Fibroblast of upper back skin (primary cell): ENCODE measurements at places on chromosomes 11 and 22.
A peak's percentile ranks its signal among the peaks of the same experiment; 100 is the strongest.

DNA sequence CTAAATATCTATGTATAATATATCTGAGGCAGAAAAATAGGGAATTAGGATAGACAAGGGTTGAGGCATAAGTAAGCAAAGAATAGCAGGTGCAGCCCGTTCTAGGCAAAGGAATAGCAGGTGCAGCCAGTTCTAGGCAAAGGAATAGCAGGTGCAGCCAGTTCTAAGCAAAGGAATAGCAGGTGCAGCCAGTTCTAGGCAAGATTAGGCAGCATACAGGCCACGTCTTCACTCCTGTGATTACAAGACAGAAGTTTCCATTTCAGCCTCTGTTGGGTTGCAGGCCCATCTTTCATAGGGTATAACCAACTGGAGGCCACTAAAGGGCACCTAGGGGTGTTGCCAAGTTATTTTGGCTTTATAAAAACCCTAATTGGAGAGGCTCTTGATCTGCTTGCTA is 28.8 kb upstream of the CHORDC1 start:
- no peak for DNase-seq

GRCh38 chr11:60477035-60477445 is 15.5 kb upstream of the MS4A12 start:
- no peak for DNase-seq

GRCh38 chr11:92505689-92506088 is 281.1 kb downstream of the FAT3 start:
- peak; percentile 11 for DNase-seq

DNA sequence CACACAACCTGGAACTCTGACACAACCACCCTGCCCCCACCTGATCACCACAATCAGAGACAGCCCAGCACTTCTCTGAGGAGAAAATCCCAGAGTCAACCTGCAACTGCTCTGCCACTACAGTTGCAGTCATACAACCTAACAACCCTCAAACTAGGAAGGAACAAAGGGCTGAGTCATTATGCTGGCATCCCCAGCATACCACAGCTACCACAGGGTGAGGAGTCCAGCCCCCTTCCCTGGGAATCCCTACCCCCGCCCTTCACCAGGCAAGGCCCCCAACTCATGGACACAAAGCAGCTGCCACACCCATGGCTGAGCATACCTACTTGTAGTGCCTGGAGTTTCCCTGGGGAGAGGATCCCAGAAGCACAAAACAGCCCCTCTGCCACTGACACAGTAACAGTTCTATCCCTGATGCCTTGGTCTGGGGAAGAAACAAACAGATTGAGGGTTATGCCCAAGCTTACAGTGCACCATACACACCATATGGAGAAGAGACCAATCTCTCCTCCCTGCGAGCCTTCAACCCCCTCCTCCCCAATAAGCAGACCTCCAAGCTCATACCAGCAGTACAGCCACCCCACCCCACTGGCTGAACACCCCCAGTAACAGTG is 68.5 kb upstream of the C11orf58 start:
- peak; percentile 48 for DNase-seq

GRCh38 chr22:28297504-28297903 is 378.4 kb upstream of the PITPNB start:
- DNase-seq = no peak

GRCh38 chr11:69172674-69173073 is 16.9 kb downstream of the SMIM38 start:
- no peak for DNase-seq

DNA sequence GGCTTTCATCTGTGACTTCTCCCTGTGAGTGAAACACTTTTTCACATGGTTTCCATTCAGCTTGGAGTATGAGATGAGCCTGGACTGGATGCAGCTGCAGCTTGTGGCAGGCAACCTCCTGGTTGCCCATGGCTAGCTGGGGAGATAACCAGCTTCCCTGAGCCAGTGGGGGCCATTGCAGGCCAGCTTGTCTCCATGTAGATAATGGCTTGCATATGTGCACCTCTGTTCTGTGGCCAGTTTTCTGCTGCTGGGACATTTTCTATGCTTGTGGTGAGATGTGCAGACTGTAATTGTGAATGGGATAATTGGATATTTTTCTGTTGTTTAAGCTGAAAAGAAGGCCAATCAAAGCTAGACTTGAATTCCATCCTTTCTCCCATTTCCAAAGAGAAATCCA is 38.5 kb downstream of the INSC start:
- DNase-seq = no peak

DNA sequence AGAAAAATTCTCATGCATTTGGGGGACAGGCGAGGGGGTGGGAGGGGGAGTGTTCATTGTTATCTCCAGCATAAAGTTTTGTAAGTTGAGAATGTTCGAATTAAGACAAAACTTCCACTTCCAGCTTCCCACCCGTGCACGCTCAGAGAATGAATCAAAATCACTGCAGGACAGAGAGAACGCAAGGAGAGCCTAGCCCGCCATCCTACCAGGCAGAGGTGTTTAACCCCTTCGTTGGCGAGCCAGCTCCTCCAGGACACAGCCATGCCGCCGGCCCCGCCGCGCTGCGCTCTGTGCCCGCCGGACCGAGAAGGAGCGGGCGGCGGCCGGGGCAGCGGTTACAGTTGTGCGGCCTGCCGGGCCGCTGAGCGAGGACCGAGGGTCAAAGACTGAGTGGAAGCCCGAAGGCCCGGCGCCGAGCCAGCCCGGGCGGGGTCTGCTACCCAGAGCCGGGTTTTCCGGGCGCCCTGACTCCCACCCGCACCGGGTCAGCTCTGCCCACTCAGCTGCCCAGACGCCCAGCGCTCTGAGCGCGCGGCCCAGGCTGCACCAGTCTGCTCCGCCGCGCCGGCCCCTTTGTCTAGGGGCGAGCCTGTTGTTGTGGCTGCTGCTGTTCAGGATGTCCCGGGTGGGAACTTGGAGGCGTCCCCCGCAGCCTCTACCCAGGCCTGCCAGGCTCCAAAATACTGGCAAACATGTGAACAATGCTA is at the start of gene NOX4:
Gene NOX4 (minus strand): TSS at position 395 of the 710 bp plus-strand sequence. CDS start 129 bp downstream, at position 266.
- DNase-seq = peak; percentile 54

GRCh38 chr11:121566279-121567168 is 113.8 kb upstream of the SORL1-AS1 start:
- DNase-seq = no peak

DNA sequence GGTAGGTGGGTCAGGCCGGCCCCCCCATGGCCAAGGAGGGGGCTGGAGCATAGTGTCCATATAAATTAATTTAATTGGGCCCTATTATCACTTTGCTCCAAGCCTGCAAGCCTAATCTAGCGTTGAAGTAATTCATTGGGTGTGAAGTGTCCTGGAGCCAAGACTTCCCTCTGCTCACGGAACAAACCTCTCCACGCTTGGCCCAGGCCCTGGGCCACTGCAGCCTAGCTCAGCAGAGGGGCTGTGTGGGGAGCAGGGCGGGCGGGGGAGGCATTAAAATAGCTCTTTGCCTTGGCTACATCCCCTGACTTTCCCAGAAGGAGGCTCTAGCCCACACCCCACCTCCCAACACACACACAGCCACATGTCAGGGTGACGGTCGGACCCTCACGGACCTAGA is 73.5 kb downstream of the THAP12 start:
- no peak for DNase-seq

GRCh38 chr22:22877523-22878210 is 9.9 kb upstream of the IGLL5 start:
- peak; percentile 40 for DNase-seq

DNA sequence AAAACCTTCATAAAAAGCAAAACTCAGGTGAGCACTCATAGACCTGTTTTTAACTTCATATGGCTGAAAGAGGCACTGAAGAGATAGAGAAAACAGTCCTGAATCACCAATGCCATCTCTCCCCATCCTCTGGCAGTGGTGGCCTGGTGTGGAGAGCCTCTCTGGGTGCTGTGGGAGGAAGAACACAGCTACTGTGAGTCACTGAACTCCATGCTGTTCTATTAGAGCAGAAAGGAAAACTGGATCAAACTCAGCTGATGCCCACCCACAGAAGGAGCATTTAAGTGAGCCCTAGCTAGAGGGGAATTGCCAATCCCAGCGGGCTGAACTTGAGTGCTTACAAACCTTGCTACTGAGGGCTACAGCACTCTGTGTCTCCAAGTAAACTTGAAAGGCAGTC is 115.3 kb upstream of the SESN3 start:
- DNase-seq = no peak

GRCh38 chr11:87366346-87366745 is 328.6 kb downstream of the TMEM135 start:
- no peak for DNase-seq

GRCh38 chr22:19641983-19642451 is 72.3 kb upstream of the SEPTIN5 start:
- no peak for DNase-seq

GRCh38 chr11:134529212-134530096 is 117.4 kb upstream of the B3GAT1 start:
- no peak for DNase-seq

DNA sequence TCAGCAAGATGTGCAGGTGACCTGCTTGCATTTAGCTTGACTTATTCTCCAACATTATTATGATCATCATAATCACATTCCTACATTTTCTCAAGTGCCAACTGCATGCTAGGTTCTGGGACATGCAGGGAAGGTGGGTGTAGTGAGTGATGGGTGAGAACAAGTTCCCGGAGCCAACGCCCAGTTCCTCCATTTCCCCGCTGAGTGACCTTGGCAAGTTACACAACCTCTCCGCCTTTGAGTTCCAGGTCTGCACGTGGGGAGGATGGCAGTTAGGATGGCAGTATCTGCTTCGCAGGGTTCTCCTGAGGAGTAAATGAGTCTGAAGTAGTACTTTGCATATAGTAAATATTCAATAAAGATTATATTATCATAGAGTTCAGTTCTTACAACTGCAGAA is 140.3 kb downstream of the GRIK4 start:
- DNase-seq = no peak

DNA sequence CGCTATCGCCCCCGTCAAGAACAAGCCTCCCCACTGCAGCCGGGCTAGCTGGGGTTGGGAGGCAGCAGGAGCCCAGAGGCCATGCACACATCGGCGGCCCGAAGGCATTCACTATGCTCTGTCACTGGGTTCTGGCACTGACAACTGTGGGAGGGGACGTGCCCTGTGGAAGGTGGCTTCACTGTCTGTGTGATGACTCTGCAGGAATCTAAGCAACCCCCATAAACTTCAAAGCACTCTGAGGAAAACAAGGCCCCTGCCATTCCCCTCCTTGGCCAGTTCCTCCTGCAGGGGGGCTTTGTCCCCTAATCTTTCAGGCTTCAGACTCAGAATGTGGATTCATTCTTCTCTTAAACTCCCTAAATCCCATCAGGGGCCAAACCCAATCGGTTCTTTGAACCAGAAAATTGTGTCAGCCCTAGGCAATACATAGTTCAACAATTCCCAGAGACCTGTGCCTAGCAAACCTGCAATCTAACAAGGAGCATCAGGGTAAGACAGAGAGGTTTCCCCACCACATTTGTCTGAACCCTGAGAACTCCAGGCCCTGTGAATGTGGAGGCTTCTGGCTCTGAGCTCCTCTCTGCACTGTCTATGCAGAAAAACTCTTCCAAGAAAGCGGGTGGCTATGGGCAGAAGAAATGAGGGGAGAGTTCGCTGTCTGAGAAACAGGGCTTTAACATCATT is 1477.2 kb downstream of the TBC1D22A start:
- DNase-seq = no peak

DNA sequence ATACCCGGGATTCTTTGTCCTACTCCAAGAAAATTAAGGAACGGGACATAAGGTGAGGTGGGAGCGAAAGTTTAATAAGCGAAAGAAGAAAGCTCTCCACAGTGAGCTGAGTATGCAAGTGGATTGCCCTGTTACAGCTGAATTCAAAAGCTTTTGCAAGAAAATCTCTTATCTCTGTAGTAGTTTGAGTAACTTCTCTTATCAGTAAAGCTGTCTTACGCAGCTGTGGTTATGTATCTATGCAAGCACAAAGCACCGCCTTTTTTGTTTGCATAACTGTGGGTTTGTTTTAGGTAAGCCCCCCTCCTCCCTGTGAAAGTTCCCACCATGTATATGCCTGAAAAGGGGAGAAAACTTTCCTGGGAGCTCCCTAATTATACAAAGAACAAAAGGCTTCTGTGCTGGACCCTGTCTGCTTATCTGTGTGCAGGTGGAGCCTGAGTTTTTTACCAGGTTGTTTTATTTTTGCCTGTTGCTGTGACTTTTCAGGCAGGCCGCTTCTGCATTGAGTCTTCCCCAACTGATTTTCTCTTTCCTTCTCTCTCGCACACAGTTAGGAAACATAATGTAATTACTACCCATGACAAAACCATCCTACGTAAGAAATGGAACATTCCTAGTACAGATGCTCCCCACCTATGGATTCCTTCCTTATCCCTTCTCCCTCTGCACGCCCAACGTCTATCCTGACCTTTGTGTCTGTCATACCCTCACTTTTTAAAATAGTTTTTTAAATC is 837 bp upstream of the PLAAT5 start:
- DNase-seq = no peak

- no peak for DNase-seq
Measured at GRCh38 chr11:31408201-31408600, 38.5 kb downstream of the DNAJC24 start.

- DNase-seq = no peak
Measured at GRCh38 chr11:70482529-70482917, 84.2 kb downstream of the CTTN start.

DNA sequence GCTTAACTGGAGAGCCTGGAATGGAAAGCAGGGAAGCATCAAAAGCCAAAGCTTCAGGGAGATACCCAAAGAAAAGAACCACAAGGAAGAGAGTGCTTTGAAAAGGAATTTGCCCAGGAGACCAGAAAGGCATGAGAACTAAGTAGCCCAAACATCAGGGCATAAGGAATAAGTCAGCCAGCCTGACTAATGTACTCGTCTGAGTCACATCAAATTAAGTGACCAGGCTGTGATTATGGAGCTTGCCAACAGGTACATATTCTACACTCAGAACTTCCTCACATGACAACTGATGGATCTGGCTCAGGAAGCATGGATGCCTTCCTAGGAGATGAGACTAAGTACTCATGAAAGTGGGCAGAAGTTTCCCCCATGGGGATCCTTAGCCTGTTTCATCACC is 366.7 kb downstream of the BUD13 start:
- no peak for DNase-seq

DNA sequence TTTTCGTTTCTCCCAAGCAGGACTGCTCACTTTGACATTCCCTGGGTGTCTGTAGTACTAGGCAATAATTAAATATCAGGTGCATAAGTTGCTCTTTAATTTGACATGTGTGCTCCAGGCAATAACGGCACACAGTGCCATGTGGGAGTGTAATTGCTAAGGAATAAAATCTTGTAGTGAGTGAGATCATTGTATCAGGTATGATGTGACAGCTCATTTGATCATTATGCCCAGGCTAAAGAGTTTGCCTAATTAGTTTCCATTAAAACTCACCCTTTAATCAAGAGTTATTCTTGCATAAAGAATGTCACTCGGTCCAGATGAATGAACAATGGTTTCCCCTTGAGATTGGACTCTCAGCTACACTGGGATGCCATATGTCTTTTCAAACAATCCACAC is 220.0 kb downstream of the INSC start:
- no peak for DNase-seq

GRCh38 chr22:29615705-29616327 is 12.4 kb downstream of the NF2 start:
- no peak for DNase-seq

- no peak for DNase-seq
Measured at GRCh38 chr11:128451652-128452470, 135.5 kb downstream of the ETS1 start.
